ENCODE measurements at places on chromosomes 1 and 21. TPM values are rescaled to one million over a fixed set of nuclear protein-coding genes. Genes with fewer than 3 reads are reported as not detected.

DNA sequence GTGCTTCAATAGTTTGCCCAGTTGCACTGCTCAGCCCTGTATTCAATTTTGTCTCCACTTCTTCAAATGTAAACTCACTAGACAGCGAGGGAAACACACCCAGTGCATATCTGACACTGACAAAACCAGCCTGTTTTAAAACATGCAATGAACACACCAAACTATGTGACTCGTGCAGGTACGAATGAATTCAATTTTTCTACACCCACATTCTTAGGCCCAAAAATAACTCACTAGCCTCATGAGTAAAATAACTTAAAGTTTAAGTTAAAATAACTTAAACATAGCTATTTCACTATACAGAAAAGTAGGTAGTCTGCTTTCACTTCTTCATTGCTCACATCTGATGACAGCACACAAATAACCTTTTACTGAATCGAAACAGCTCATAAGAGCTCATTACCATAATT is 21.1 kb downstream of the TTC13 start:
- no peak for DNase-seq
- no peaks in the 10 kb centered on the region for H3K27me3 ChIP-seq

LEFTY2 gene
- total RNA-seq: not detected

AMY1A gene
- not detected for total RNA-seq

DNA sequence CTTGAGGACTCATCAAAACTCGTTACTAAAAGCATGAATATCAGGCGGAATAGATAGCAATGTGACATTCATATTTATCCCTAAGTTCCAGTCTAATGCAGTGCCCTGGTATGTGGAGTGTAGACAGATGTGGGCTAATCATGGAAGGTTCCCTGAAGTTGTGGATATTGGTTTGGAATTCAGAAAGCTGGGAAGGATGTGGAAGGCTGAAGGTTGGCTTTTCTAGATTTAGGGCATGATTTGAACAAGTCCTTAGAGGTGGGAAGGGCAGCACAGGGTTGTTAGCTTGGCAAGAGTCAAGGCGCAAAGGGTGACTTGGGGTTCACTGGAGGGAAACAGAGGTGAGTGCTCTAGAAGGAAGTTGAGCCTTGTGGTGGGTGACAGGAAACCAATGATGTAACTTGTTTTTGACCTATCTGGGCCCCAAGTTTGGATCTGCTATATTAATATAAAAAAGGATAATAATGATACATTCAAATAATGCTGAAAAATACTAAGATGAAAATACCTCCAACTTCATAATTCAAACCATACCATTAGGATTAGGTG is 21.9 kb downstream of the LGALS8 start:
- H3K27me3 ChIP-seq: no peaks in the 10 kb centered on the region
- H3K4me3 ChIP-seq: no peak overlapping the region
- DNase-seq: no peak
- H3K36me3 ChIP-seq: peaks cover 83% of the 10 kb centered on the region

- DNase-seq: peak; percentile 93
- no peaks in the 10 kb centered on the region for H3K36me3 ChIP-seq
- no peaks in the 10 kb centered on the region for H3K27me3 ChIP-seq
- no peak overlapping the region for H3K27ac ChIP-seq
- no peak overlapping the region for H3K4me3 ChIP-seq
Measured at GRCh38 chr1:6486433-6487011, 4.9 kb downstream of the PLEKHG5 start.

OR2T5 gene
- total RNA-seq: not detected

- peak; percentile 18 for DNase-seq
- no peaks in the 10 kb centered on the region for H3K36me3 ChIP-seq
- peaks cover 23% of the 10 kb centered on the region for H3K27me3 ChIP-seq
- no peak overlapping the region for H3K27ac ChIP-seq
- H3K4me3 ChIP-seq: no peak overlapping the region
Measured at GRCh38 chr1:34460193-34460592, 283.5 kb downstream of the C1orf94 start.

Measured in GM23248 (cell line).